ENCODE measurements at places on chromosomes 3 and 15.
A peak's percentile ranks its signal among the peaks of the same experiment; 100 is the strongest.

GRCh38 chr3:96813820-96814650 is at the start of gene EPHA6:
Gene EPHA6 (plus strand): TSS chr3:96814594.
- peak; percentile 49 for DNase-seq

DNA sequence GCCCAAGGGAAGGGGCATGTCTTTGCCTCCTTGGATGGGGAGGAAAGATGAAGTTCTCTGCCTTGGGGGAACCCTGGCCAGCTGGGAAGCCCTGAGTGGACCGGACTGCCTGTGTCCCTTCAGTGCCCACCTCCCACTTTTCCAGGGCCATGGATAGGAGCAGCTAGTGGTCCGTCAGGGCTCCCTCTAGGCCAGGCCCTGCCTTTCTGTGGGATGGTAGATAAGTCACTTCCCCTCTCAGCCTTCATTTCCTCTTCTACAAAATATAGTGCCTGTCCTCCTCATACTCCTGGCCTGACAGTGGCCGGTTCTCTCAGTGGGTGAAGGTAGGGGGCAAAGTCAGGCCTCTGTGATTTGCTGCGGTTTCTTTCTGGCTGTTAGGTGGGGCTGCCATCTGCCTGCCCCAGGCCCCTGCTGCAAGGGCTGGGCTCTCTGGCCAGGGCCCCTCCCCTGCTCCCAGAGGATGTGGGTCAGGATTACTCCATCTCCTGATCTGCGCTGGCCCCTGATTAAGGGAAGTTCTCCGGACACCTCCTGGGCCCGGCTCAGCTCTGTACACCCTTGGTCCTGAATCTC is 1.4 kb downstream of the PLEKHO2 start:
- no peak for DNase-seq

DNA sequence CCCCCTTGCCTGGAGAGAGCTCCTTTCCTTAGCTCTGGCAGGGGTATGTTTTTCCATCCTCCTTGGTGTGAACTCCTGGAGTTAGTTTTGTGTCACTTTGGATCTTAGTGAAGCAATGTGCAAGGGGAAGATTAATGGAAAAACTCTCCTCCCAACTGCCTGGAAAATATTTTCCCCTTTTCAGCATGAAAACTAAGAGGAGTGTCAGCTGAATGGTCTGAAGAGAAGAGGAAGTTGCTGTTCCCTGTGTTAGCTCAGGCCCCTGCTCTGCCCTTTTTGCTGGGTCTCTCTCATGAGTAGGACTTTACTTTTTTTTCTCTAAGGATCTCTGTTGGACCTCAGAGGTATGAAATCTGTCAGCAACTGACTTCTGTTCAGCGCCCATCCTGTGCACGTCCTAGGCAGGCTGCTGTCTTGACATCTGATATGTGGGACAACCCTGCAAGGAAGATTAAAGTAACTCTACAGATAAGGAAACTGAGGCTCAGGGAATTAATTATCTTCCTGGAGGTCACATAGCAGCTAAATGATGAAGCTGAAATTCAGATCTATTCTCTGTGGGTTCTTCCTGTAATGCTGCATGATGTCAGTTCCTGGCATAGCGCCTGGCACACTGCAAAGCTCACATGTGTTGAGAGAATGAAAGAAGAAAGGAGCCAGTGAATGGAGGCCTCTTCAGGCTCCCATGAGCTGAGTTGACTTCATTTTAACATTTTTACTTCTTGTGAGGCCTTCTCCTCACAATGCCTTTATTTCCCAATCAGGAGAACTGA is 109.7 kb upstream of the GALNT15 start:
- DNase-seq = no peak

GRCh38 chr3:144039661-144040060 is 68.0 kb downstream of the DIPK2A start:
- DNase-seq = no peak

- no peak for DNase-seq
Measured at GRCh38 chr3:151875759-151876158, 2.3 kb downstream of the SUCNR1 start.

- DNase-seq = no peak
Measured at GRCh38 chr3:39724233-39724846, 85.1 kb upstream of the MYRIP start.

DNA sequence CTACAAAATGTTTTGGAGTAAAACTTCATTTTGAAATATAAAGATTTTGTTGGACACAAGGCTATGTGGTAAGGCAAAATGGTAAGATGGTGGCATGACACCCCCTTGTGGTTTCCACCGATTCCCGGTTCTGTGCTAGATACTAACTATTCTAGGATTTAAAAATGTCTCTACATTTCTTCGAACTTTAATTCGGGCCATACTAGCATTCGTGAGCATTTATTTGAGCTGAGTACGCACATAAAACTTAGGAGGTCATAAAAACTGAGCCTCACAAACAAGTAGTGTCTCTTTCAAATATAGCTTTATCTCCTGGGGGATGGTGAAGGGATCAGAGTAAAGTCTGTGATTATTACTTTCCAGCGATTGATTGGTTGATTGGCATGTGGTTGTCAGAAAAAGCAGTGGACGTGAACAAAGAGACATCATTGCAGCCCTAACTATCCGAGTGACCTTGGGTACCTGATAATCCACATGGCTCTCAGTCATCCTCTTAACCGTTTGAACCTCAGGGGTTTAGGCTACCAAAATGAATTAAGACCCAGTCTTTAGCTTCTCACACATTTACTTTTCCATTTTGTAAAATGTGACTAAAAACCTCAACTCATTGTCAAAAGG is 1.1 kb upstream of the ZNF639 start:
- DNase-seq = peak; percentile 11

- DNase-seq = no peak
Measured at GRCh38 chr3:98095882-98096281, 8.9 kb downstream of the OR5AC2 start.

DNA sequence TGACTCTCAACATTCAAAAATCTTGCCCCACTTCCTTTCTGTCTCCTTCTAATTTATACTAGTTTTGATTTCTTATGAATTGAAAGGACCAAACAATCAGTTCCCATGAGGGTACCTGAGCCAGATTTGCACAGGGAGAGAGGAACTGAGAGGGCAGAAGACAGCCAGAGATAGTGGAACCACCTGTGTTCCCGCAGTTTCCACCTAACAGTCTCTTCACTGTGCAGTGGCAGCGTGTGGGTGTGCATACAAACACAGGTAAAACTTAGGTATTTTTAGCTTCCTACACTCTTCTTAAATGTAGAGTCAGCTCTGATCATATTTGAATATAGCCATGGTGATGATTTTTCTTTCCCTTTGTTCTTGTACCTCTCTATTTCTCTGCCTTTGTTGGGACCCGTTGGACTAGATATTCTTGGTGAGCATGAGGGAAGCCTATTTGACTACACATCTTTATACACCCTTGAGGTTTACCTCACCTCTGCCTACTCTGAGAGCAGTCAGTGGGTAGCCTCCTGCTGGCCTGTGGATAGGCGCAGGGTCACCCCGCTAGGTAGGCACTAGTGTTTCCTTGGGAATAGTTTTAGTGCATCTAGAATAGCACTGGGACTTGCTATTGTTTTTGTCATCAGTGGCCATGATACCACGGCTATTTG is 58.8 kb downstream of the MAP3K13 start:
- DNase-seq = no peak

- DNase-seq = no peak
Measured at GRCh38 chr3:128624526-128625138, 26.0 kb downstream of the RPN1 start.

DNA sequence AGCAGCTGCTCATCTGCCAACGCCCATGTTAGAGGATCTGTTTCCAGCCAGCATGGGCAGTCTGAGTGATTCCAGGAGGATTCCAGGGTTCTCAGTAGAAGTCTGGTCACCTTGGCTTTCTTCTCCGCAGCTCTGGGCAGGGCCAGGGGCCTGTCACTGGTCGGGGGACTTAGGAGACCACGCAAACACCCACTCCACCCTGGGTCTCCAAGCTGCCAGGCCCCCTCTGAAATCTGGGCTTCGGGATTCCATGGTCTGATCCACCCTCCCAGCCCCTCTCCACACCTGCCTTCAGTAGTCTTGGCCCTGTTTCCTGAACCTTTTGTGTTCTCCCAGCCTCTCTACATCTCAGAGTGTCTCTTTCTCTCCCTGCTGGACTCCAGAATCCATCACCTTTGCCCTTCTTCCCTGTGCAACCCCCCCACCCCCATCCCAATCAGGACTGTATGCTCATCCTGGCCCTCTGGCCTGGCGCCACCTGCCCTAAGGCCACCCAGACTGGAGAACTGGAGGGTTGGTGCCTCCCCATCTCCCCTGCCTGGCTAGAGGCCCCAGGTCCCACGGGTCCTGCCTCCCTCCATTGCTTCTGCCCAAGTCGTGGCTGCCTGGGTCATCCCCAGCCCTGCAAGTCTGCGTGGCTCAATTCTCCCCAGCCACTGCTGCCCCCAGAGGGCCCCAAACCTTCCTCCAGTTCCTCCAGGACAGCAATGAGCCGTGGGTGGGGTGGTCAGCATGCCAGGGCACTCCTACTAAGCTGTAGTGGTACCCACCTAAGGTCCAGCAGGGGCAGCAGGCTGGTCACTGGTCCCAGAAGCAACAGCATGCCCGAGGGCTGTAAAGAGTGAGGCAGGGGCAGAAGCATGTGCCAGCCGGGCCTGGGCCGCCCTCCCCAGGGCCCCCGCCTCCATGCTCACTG is 102.8 kb downstream of the TBC1D2B start:
- DNase-seq = no peak

GRCh38 chr3:42489937-42490227 is 12.6 kb upstream of the VIPR1 start:
- no peak for DNase-seq

DNA sequence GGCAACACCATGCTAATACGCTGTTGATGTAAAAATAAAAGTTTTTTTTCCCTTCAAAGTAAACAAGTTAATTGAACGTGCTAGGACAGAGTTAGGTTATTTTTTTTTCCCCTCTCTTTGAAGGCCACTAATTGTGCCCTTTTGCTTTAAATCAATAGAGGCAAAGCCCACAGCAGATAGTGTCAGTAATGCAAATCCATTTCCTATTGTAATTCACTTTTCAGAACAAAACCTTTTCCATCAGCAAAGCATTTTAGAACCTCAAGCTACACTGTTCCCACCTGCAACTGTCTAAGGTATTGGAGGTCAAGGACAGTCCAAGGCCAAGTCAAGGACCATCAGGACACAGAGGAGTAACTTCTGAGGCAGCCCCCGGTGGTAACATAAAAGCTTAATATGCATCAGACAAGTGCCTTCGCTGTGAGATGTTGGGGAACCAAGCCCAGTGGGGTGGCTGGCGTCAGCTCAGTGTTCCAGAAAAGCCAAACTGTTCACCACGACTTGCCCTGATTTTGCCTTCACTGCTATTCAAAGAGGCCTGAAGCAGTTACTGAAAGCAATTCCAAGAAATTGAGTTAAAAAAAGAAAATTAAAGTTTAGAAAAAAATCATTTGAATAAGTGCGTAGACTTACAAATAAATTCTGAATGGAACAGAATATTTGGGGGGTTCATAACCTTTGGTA is 65.8 kb upstream of the ICE2 start:
- no peak for DNase-seq

DNA sequence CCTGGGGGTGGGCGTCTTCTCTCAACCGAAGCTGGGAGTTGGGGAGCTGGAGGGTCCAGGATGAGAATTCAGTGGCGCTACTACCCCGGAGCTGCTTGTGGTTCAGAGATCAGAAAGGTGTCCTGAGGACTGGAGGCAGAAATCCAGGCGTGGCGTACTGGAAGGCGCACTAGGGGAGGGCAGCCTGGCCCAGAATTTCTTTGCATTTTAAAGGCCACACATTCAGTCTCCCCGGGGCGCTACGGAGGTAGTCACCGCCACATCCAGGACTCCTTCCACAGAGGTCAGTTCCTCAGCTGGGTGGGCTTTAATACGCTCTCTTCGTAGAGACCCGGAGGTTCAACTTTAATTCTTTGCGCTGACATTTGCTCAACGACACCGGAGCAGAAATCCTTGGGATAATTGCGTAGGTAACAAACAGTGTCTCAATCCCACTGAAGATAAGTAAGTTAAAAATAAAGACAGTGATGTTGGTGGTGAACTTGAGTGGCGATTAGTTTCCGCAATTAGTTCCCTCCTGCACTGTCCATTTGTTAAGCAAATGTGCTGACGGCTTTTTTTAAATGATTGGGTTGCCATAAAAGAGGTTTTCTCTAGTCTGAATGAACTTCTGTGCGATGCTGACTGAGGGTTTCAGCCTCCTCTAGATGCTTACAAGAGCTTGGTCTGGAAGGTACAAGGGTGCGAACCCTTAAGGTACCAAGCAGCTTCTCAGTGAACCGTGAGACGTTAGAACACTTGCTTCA is 535 bp downstream of the MCTP2 start:
- DNase-seq = no peak

DNA sequence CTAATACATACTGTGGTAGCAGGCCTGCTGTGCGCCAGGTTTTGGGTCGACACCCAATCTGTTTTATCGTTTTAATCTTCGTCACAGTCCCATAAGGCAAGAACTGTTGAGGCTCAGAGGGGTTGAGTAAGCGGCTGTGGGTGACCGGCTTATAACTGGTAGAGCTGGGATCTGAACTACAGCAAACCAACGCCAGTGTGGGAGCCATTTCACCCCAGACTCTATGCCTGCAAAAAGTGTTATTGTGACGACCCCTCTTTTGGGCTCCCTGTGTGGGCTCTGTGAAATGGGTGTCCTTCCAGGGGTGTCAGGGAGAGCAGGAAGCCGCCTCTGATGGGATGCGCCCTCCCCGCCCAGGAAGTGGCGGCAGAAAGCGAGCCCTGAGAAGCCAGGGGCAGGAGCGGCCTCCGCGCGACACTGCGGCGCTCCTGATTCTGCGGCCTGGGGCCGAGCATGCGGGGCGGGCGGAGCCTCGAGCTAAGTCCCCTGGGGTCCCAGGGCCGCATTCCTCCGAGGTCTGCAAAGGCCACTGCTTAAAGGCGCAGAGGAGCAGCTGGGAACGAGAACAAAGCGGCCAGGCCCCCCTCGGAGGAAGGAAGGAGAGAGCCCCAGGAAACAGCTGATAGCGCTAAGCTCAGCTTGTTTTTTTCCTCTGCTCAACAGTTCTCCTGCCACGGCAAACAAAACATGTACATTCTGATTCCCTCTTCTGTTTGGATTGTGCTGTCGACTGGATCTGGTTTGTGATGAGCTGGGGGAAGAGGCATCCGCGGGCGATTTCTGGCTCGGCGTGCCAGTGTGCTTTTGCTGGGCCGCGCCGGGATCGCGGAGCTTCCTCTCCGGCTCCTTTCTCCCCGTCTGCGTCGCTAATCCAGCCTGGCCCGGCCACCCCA is 33.9 kb downstream of the GRK7 start:
- no peak for DNase-seq

GRCh38 chr3:108415661-108416060 is 94.7 kb downstream of the MYH15 start:
- no peak for DNase-seq

- no peak for DNase-seq
Measured at GRCh38 chr3:148694116-148694515, 3.6 kb upstream of the AGTR1 start.

GRCh38 chr3:112779558-112780480 is 66.8 kb downstream of the CD200R1L start:
- DNase-seq = no peak

GRCh38 chr15:62334536-62334935 is 169.5 kb upstream of the C2CD4B start:
- no peak for DNase-seq

DNA sequence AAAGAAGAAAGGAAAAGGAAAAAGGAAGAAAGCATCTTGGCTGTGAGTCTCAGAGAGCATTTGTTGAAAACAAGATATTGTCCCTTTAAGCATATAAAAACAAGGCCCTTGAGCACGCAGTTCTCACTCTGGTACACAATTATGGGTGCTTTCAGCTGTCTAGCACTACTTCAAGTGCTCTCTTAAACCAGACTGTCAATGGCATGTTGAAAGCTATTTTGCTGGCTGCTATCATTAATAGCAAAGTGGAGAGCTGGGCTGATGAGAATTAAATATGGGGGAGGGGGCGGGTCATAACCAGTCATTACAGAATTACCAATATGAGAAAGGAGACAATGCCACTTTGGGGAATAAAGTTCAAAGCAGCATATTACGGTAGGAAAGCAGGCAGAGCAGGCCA is 9.3 kb downstream of the TLE3 start:
- no peak for DNase-seq
